ENCODE measurements at places on chromosomes 11 and 22.

GRCh38 chr11:118000850-118001228 is 14.6 kb downstream of the IL10RA start:
- DNase-seq, result no peak

GRCh38 chr11:126293726-126294125 is 10.1 kb upstream of the DCPS start:
- no peak for DNase-seq

GRCh38 chr11:17846852-17847453 is 112.4 kb downstream of the KCNC1 start:
- no peak for DNase-seq

DNA sequence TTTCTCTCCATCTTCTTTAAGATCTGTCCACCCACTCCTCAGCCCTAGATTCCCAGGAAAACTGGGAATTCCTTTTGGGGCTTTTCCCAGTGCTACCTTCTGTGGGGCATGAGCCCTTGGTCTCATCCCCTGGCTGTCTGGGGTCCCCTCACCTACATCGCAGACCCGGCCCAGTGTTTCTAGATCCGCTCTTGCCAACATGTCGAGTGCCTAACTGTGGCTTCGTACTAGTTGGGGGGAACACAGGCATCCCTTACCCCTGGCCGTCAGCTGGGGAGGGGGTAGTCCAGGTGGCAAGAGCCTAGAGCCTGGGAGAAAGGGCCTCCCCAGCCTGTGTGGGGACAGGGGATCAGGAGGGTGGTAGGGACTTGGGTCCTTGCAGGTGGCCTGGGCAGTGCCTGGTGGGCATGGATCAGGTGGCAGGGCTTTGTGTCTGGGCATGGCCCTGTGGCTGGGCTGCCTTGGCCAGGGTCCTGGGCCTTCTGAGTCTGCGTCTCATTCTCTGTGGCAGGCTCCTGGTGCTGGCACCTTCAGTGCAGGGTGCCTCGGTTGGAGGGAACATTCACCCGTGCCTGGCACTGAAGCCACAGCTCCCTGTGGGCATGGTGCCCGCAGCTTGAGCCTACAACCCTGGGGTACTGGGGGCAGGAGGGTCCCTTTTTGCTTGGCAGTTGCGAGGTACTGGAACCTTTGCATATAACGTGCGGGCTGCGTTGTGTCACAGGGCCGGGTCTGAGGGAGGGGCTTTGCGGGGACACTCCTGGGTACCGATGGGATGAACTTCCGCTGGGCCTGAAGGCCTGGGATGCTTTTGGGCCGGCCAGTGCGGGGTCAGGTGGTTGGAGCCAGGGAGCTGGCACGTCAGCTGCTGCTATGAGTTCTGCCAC is 4.1 kb downstream of the KCNQ1 start:
- no peak for DNase-seq

DNA sequence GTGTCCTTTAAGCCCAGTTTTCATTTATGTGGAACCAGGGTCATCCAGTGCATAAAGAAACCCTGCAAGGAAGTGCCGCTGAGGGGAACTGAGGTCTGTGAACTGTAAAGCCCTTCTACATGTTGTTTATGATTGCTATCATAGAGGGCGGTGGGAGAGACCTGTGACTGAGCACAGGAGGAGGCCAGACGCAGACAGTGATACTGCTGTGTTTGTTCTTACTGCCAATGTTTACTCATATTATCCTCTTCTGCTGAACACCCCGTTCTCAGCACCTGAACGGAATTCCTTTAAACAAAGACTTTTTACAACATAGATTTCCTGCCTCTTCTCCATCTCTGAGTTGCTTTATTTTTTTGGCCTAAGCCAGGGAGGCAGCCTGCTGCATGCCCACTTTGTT is 967 bp upstream of the GALNT18 start:
- DNase-seq, result no peak

DNA sequence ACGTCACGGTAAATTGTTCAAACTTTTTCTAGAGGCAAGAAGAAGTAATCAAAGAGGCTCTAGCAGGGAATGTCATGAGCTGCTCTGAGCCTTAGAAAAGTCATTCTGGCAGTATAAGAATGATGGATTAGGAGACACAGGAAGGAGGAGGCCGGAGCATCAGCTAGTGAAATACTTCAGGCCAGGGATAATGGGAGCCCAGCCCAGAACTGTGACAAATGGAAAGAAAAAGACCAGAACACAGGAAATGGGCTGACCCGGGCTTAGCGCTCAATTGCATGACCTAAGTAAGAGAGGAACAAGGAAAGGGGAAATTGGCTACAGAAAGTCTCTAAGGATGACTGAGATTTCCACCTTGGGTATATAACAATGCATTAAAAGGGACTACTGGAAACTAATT is 108.6 kb downstream of the LARGE1 start:
- no peak for DNase-seq

DNA sequence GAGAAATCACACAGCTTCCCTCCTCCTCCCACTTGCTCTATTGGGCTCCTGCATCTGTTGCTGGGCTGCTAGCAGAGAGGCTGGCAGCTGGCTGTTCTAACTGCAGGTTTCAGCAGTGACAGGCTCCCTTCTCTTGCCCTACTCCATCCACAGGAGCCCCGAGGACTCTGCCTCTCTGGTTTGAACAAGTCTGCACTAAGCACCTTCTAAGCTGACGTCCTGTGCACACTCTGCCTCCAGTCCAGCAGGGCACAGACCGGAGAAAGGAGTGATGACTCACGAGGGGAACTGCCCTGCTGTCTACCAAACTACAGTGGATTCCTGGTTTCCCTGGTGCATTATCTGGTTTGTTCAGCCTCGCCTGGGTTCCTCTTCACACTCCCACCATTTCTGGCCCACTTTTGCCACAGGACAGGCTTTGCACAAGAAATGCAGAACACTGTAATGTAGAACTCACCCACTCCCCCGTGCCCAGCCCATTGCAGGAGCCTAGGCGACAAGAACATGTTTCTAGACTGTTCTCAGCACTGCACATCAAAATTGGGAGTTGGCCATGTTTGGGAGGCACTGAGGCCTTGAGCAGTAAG is 26.0 kb downstream of the IL10RA start:
- DNase-seq, result no peak

- DNase-seq, result no peak
Observed at GRCh38 chr22:38566726-38567504, 3.1 kb downstream of the DMC1 start.

DNA sequence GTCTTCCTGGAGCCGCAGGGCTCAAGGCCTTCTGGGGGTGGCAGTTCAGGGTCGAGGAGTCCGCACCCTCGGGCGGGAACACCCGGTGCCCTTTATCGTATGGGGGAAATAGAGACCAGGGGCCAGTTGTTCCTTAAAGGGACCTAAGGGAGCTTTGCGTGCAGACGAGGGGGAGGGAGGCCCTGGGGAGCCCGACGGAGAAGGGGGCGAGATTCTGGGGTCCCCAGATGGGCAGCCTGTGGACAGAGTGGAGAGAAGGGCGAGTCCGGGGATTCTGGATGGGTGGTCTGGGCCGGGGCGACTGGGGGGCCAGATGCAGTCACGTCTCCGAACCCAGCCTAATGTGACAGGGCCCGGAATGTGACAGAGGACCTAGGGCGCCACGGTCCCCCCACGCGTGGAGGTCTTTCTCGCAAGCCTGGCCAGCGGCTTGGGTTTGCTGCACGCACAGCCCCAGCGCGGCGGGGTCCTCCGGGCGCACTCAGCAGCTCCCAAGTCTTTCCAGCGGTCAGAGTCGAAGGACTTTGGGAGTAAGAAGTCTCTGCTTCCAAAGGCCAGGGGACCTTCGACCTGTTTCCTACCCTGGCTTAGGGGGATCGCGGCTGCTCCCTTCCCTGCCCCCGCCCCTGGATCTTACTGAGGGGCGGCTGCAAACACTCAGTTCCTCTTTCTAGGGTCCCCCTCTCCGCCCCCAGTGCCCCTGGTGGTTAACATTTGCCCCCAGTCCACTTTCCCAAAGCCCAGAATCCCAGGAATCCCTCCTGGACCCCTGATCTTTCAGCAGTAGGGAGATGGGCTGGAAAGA is 547 bp downstream of the TUBA8 start:
- DNase-seq, result no peak

GRCh38 chr11:27718863-27719545 is 18.7 kb upstream of the BDNF start:
- no peak for DNase-seq

GRCh38 chr11:102347462-102348370 is 702 bp downstream of the BIRC2 start:
- no peak for DNase-seq

DNA sequence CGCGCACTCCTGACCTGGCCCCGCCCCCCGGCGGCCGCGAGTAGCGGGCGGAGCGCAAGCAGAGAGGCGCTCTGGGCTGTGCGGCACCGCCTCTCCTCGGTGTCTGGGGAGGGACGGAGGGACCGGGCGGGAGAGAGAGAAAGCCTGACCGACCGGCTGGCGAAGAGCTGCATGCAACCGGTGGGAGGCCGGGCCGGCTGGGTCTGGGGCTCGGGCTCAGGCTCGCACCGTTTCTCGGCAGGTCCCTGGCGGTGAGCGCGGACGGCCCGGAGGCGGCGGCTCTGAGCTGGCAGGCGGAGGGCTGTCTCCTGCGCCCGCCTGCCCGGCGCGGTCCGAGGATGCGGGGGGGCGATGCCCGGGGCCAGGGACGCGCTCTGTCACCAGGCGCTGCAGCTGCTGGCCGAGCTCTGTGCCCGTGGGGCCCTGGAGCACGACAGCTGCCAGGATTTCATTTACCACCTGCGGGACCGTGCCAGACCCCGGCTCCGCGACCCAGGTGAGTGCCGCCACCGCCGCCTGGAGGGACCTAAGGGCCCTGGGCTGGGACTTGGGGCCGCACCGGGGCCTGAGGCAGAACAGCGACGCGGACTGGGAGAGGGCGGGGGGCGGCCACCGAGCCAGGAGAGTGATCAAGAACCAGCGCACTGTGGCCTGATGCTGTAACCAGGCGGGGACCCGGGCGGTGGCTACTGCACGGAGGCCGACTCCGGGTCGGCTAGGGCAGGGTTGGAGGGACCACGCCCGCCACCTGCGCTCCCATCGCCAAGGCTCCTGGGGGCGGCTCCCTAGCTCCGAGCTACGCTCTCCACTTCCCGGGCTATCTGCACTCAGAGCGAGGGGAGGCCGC is at the start of gene SYT9:
Gene SYT9, plus strand, starts transcription at position 69 of the 847 bp plus-strand sequence. Its CDS starts 283 bp downstream, at position 352.
- no peak for DNase-seq

DNA sequence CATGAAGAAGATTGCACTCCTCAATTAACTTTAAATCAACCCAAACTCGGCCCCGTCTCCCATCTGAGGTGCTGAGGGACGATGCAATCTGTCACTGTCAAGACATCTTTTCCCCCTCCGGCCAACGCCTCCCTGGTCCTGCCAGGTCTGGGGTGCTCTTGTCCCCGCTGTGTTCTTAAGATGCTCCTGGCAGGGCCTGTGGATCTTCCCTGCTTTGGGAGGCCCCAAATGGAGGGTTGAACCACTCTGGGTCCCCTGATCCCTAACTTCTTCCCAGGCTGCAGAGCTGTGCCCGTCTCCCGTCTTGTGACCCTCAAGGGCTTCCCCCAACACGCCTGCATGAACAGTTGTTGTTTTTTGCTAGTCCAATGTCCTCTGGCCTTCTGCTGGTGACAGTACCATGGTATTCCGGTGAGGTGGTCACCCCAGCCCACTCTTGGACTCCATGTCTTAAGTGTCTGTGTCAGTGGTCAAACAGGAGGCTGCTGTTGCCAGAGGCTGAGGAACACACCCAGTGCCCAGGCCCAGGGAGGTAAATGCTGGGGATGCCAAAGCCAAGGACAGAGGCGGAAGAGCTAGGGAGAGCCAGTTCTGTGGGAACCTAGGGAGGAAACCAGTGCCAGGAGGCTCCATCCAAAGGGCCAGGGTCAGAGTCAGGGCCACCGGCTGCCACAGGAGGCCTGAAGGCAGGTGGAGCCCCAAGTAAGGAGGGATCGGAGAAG is 70.6 kb upstream of the SHANK2 start:
- DNase-seq, result no peak

- DNase-seq, result no peak
Observed at GRCh38 chr11:70948855-70949531, 303.4 kb downstream of the SHANK2 start.

DNA sequence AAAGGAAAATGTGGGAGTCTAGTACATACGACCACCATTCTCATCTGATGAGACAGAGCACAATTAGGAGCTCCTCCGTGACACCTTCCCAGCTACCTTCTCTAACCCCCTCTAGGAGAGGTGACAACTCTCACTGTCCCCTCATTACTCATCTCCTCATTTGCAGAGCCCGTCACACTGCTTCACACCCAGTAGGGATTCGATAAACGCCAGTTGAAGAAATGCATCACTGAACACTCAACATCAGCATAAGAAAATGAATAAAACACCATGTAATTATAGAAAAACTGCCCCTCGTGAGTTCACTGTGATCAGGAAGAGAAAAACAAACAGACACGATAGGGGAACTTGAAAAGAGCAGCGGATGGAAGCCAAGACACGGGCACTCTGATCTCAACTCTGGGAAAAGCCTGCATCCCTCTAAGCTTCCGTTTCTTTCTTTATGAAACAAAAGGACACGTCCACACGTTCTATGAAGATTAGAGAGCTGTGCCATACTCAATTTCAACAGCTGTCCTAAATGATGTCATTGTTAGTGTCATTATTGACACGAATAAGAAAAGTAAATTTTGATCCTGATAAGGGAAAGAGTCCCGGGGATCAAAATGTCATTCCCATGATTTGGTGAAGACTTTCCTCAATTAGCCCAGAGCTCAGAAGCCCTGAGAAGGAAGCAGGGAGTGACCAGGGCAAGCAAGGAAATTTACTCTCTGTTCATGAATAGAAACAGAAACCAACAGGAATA is 356.9 kb downstream of the LARGE1 start:
- no peak for DNase-seq

DNA sequence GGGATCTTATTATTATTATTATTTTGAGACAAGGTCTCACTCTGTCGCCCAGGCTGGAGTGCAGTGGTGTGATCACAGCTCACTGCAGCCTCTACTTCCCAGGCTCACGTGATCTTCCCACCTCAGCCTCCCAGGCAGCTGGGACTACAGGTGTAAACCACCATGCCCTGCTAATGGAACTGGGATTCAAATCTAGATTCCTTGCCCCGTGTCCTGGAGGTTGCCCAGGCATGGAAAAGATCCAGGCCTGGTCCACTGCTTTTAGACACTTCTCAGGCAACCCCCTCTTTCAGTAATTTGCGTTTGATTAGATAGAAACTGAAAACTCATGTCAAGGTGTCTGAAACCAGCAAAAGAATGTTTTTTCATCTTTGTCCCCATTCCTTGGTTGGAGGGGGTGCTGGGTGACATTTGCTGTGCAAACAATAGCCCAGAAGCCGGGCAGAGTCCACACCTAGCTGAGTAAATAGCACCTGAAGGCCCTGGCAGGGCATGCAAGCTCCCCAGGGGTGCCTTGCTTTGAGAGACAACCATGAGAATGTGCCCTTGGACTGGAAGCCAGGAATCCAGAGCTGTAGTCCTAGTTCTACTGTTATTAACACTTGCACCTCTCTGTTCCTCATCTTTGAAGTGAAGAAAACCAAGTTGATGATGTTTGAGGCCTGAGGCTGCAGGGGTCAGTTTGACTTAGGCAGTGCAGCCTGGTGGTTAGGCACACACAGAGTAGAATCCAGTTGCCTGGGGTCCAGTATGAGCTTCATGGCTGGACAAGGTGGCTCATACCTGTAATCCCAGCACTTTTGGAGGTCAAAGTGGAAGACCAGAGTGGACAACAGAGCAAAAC is 19.1 kb upstream of the XBP1 start:
- DNase-seq, result no peak

DNA sequence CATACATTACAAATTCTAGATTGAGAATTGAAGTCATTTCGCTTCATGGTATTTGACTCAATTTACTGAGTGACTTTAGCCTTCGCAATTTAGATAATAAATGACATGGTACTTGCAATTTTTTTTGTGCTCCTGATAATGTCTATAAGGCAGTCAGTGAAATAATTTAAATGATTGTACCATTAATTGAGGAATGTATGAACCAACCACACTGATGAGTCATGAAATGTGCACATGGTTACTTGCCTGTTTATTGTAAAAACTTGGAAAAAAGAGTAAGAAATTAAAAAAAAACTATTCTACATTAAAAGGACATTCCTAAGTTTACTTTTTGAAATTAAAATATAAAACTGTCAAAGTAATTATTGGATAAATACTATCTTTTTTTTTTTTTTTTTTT is 43.3 kb downstream of the DNAJC24 start:
- no peak for DNase-seq
